ENCODE measurements at places on chromosomes 6 and 20. TPM values are rescaled to one million over a fixed set of nuclear protein-coding genes. Genes with fewer than 3 reads are reported as not detected.

Gene ADTRP
- total RNA-seq = not detected

Gene ULBP2
- 2.4 TPM for total RNA-seq

Gene VGLL2
- 4.2 TPM for total RNA-seq

- H3K4me1 ChIP-seq = peaks cover 58% of the 10 kb centered on the region
- H3K4me3 ChIP-seq = peak overlapping the region; percentile 93
- H3K36me3 ChIP-seq = peaks cover 32% of the 10 kb centered on the region
- DNase-seq = peak; percentile 82
- H3K27ac ChIP-seq = peak overlapping the region; percentile 98
These were observed 7.1 kb downstream of the HSPA1B start for GRCh38 chr6:31834367-31835250.

GRCh38 chr6:30747300-30747687 lies 2.9 kb upstream of the IER3 start:
- H3K4me3 ChIP-seq = no peak overlapping the region
- no peaks in the 10 kb centered on the region for H3K27me3 ChIP-seq
- DNase-seq = no peak
- no peaks in the 10 kb centered on the region for H3K36me3 ChIP-seq

- DNase-seq = no peak
- no peak overlapping the region for H3K27ac ChIP-seq
- H3K27me3 ChIP-seq = no peaks in the 10 kb centered on the region
- H3K4me1 ChIP-seq = no peaks in the 10 kb centered on the region
- no peak overlapping the region for H3K4me3 ChIP-seq
- H3K36me3 ChIP-seq = no peaks in the 10 kb centered on the region
These were observed 168.4 kb downstream of the ZDHHC14 start for GRCh38 chr6:157549468-157549745.

DNA sequence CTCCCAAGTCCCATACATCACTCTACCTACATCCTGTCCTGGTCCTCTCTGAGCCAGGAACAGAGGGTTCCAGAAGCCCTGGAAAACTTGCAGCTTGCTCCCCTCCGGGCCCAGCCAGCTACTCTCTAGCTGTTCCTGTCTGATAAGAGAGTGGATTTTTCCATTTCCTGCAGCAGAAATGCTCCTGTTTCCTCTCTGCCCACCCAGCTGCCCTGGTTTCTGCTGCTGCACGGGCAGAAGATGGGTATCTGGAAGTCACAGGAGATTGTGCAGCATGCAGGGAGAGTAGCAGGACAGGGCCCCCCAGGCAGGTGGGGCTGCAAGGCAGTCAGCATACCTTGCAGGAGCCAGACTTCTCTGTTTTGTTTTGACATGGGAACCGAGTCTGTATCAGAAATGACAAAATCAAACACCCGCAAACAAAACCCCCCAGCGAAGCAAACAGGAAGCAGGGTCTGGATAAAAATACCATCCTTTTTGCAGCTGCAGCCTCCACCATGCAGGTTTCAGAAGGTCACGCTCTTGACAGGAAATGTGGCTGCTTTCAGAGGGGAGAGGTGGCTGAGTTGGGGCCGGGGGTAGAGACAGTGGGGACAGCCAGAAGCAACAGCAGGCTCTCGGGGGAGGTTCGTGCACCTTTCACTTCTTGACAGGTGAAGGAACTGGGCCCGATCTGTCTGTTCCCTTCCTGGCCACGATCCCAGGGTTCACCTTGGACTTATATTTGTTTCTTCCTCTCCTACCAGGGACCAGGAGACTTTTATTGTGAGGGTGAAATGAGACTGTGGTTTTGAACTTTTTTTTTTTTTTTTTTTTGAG lies 50.8 kb upstream of the FAM83D start:
- no peaks in the 10 kb centered on the region for H3K4me1 ChIP-seq
- H3K27me3 ChIP-seq = no peaks in the 10 kb centered on the region
- H3K36me3 ChIP-seq = no peaks in the 10 kb centered on the region
- no peak for DNase-seq
- H3K4me3 ChIP-seq = no peak overlapping the region

All from right atrium auricular region (tissue), 2 donors.